T-helper 2 cell (primary cell): ENCODE measurements at places on chromosomes 13 and 19.

DNA sequence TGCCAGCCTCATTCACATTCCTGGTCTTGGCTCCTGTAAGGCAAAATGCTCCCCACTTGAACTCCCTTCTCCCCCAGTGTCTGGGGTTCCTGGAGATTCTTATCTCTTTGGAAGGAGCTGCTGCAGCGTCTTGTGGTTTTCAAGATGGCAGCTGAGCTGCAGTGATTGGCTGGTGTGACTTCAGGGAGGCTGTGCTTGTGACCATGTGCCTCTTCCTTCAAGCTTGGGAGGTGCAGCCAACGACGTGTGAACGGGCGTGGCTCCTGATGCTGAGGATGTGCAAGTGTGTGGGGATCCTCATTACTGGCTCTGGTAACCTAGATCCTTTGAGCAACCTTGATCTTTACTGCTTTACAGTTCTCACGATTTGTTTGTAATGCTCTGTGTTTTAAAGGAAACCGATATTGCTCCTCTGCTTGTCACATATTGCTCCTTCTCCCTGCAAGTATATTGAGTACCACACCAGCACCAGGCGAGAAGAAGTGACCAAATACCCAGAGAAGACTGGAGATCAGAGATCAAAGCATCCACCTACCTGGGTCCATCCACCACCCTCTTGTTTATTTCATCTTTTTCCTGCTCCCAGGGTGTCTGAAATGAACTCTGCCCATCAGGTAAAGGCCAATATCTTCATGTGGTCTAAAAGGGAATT is 208.5 kb downstream of the FGF9 start:
- no peak for DNase-seq

- no peak for DNase-seq
Measured at GRCh38 chr13:25686831-25687470, 315.2 kb downstream of the ATP8A2 start.

GRCh38 chr19:362154-362553 is 17.6 kb upstream of the MIER2 start:
- no peak for DNase-seq

- DNase-seq: no peak
Measured at GRCh38 chr19:28701491-28701890, 511.5 kb downstream of the UQCRFS1 start.

DNA sequence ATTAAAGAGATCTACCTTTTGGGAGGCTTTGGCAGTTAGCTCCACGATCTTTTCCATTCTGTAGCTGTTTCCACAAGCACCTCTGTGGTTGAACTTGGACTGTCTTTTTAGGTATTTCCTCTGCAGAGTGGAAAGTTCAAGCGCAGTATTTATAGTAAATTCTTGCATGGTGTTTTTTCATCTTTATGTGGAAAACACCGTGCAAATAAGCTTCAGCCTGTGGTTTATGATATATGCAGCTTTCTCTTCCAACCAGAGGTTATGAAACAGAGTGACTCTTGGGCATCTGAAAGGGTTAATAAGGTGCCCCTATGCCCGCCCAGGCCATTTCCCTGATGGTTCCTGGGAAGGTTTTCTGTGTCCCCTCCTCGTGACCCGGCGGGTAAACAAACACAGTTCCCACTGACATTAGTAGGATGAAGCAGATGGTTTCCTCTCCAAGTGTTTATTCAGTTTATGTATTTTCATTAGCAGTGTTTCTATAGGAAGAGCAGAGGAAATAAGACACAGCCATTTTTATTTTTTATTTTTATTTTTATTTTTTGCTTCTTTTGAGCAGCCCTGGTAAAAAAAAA is 39.7 kb upstream of the RNF113B start:
- no peak for DNase-seq

- no peak for DNase-seq
Measured at GRCh38 chr13:28282451-28282850, 144.1 kb downstream of the PAN3 start.

DNA sequence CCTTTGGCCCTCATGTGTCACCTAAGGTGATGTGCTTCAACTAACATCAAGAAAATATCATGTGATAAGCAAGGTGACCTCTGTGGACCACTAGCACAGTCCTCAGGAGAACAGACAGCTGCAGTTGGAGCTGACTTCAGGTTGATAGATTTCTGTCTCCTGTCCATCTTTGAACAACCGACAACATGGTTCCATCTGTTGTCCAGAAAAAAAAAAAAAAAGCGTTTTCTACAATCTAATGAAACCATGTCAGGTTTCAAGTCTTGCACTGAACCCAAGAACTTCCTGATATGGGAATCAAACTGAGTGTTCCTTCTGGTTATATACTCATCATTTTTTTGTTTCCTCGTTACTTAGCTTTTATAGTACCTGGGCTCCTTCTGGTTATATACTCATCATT is 75.7 kb downstream of the LHFPL6 start:
- DNase-seq: no peak

DNA sequence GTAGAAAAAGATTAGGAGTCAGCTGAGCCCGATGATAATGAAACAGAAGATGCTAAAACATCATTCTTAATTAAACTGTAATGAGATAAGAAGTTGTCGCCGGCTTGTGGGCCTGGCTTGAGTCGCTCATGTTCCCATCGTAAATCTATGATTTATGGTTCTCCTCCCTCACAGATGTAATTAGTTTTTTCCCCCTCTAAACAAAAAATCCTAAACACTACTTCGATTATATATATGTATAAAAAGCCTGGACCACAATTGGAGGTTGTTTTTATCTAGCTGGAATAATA is 151.3 kb downstream of the PTPRS start:
- DNase-seq: no peak

DNA sequence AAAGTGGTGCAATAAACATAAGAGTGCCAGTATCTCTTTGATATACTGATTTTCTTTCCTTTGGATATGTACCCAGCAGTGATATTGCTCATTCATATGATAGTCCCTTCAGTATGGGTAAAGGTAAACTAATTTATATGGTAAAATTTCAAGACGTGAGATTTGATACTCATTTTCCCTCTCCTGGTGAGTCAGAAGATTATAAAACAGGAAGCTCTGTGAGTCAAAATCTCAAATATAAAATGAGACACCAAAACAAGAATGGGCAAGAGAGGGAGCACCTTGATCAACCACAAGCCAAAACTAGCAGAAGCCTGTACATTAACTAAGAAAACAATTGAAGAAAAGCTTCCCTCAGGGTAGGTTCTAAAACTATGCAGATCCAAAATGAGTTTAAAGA is 216.3 kb downstream of the SLITRK6 start:
- DNase-seq: no peak

- no peak for DNase-seq
Measured at GRCh38 chr19:57643734-57644133, 10.8 kb downstream of the ZNF211 start.

DNA sequence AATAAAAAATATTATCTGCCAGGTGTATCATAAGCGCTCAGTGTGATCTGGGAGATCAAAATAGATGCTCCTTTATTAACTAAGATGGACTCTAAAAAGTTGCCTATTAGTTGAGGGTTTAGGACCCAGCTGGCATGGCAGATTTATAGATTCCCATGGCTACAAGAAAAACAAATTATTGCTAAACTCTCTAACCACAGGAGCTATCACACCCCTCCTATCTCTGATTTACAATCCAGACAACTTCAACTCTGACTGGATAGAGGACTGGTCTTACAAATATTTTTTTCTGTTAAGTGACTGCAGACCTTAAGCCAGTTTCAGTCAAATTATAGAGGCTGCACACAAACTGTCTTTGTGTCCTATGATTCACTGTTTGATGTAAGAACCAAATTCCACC is 45.4 kb upstream of the MYCBP2 start:
- DNase-seq: no peak

- peak; percentile 80 for DNase-seq
Measured at GRCh38 chr19:6218491-6219146, 61.2 kb downstream of the MLLT1 start.

DNA sequence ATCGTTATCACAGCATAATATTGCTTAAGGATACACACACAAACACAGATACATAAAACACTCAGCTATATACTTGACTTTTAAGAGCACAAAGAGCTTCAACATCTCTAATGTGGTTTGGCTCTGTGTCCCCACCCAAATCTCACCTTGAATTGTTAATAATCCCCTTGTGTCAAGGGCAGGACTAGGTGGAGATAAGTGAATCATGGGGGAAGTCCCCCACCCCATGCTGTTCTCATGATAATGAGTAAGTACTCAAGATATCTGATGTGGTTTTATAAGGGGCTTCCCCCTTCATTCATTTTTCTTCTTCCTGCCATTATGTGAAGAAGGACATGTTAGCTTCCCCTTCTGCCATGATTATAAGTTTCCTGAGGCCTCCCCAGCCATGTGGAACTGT is 481.4 kb downstream of the PCDH9 start:
- DNase-seq: no peak

- DNase-seq: no peak
Measured at GRCh38 chr13:51785712-51786424, 18.1 kb downstream of the DHRS12 start.

DNA sequence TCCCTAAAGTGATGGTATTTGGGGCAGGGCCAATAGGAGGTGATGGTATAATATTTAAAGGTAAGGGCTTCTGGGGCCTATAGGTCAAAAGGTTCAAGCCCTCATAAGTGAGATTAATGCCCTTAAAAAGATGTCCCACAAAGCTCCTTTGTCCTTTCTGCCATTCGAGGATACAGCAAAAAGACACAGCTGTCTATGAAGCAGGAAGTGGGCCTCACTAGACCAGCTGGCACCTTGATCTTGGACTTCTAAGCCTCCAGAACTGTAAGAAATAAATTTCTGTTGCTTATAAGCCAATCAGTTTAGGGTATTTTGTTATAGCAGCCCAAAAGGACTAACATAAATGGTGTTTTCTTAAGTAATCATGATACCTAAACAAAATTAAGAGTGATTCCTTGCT is 27.2 kb upstream of the POU4F1 start:
- no peak for DNase-seq

GRCh38 chr19:31506102-31506501 is 156.9 kb upstream of the TSHZ3 start:
- no peak for DNase-seq

DNA sequence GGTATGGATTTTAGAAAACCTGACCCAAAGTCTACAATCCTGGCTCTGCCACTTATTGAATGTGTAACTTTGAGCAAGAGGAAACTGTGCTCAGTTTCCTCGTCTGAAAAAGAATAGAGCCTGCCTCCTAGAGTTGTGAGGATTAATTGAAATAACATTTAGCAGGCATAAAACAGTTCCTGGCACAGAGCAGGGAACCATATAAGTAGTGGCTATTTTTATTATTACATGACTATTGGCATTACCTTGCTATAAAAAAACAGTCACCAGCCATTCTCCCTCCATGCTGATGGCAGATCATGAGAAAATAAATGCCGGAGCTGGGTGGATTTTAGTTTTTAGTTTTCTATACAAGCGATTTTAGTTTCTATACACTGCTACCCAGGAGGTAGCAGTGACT is 5.8 kb downstream of the DOCK9 start:
- no peak for DNase-seq

DNA sequence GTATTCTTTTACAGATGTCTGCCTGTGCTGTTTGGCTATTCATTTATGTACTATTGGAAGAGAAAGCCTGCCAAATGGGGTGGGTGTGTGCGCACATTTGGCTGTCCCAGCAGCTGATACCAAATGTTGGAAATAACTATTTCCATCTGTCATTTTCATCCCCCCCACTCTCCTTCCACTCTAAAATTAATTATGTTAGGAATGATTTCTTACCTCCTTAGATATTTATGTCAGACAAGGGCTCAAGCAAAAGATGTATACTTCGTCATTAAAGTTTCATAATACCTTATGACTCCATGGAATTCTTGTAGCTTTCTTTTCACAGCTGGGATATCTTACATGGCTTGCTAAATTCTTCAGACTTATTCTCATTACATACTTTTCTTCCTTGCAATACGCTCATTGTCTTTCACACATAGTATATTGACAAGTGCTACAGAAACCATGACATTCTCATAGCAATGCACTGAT is 18.6 kb downstream of the ITM2B start:
- DNase-seq: no peak

DNA sequence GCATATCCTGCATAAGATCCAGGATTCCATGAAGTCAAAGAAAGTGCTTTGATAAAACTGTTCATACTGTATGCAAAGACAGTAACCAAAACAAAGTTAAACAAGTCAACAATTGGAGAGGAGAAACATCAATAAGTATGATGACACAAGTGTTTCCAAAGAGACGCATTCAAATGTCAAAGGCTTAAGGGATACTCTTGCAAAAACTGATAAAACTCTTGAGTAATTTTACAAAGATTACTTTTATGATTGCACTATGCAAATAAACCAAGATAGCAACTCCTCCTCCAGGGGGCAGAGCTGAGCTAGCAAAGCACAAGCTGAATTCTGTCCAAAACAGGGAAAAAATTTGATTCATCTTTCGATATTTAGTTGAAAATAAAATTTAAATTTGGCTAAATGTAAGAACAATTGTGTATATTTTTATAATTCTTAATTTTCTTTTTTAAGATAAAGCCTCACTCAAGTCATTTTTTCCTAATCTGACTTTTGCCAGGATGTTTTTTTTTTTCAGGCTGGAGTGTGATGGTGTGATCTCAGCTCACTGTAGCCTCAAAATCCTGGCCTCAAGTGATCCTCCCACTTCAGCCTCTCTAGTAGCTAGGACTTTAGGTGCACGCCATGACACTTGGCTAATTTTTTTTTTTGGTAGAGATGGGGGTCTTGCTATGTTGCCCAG is 84.0 kb downstream of the MZT1 start:
- DNase-seq: no peak

GRCh38 chr19:49590971-49591730 is at the start of gene PRR12:
TSS of gene PRR12 (plus strand) at chr19:49591182. CDS start at chr19:49591655, 473 bp downstream.
- peak; percentile 89 for DNase-seq

GRCh38 chr19:45866400-45867176 is 2.5 kb downstream of the FOXA3 start:
- no peak for DNase-seq

DNA sequence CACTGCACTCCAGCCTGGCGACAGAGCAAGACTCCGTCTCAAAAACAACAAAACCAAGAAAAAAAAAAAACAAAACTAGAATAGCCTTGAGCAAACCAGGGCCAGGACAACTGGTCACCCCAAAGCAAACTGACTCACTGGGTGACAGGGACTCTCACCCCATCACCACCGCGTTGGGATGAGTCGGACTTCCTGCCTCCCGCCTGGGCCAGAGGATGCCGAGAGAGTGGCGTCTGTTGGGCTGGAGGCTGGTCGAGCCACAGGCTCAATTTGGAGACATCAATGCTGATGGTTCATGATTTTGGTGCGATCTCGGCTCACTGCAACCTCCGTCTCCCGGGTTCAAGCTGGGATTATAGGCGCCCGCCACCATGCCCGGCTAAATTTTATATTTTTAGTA is 11.6 kb downstream of the TMPRSS9 start:
- DNase-seq: no peak

DNA sequence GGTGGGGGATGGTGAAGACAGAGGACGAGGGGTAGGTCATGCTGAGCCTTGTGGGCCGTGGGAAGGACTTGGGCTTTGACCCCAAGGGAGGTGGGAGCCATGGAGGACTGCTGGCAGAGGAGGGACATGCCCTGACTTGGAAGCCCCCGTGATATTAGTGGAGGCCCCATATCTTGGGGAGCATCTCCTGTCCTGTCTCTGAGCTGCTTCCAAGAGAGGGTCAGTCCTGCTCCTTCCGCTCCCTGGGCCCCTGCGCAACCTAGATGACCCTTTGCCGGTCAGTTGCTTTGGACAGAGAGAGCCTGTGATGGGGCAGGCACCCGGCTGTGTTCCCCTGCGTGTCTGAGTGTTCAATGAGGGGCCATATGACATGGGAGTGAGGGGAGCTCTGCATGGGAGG is 5.2 kb downstream of the TLE6 start:
- no peak for DNase-seq
